ENCODE measurements at places on chromosomes 11 and 22.
A peak's percentile ranks its signal among the peaks of the same experiment; 100 is the strongest.

- no peak for DNase-seq
Observed at GRCh38 chr11:111759778-111760407, 6.3 kb downstream of the PPP2R1B start.

GRCh38 chr11:101840704-101841103 lies 74.1 kb upstream of the CEP126 start:
- no peak for DNase-seq

DNA sequence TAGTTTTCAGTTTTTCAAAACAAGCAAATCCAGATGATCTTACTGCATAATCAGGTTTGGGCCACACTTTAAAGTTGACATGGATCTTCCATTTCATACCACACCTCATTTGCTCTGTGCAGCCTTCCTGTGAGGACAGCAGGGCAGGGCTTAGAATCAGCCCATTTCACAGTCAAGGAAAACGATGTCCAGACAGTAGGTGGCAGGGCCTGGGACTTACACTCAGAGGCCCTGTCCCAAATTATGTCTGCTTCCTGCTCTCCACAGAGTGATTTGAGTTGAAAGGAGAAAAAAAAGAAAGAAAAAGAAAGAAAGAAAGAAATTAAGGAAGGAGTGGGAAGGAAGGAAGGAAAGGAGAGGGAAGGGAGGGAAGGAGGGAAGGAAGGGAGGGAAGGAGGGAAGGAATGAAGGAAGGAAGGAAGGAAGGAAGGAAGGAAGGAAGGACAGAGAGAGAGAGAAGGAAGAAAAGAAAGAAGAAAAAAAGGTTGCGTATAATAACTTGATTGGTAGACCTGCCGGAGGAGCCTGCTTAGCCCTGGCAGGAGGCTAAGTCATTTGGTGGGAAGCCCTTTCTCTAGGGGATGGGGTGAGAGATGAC lies 23.6 kb downstream of the TSKU start:
- no peak for DNase-seq

- no peak for DNase-seq
Observed at GRCh38 chr11:102416976-102417375, 35.6 kb downstream of the TMEM123 start.

DNA sequence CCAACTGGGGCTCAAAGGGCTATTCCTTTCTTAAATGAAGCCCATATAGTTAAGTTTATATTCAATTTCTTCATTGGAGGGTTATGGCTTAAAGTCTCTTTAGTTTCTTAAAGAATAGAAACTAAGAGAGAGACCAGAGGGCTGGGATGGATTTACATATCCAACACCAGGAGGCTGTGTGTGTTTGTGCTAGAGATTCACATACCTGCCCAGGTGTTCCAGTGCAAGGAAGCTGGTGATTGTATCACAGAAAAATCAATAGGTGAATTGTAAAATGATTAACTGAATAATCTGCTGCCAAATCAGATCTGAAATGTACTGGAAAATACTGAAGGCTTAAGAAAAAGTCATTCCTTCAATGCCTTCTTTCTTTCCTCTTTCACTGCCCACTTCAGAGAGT lies 148.2 kb upstream of the BDNF start:
- no peak for DNase-seq

DNA sequence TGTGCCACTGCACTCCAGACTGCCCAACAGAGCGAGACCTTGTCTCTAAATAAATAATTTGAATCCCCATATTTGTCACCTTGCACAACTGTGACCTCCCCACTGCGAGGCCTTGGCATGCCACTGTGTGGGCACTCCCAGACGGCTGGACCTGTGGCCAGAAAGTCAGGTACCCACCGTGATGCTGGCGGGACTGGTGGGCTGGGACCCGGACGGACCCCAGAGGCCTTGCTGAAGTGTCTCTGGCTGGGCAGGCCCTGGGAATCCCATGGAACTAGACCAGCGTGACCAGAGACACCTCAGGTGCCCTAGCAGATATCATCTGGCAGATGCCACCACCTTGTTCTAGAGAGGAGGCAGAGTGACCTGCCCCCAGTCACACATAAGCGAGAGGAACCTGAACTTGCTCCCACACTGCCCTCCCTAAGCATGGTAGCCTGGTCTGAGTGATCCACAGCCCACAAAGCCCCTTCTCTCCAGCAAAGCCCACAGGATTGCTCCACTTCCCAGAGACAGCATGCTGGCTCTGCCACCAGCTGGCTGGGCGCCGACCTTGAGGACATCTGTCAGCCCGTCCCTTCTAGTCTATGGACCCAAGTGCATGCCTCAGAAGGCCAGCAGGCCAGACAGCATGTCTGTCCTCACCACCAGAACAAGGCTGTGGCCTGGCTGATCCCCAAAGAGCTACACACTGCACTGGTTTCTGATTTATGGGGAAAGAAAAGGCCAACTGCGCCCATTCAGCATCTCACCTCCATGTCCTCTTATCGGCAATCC lies 9.5 kb downstream of the MACROD1 start:
- no peak for DNase-seq

GRCh38 chr11:65537620-65538231 lies 12.8 kb downstream of the SCYL1 start:
- no peak for DNase-seq

DNA sequence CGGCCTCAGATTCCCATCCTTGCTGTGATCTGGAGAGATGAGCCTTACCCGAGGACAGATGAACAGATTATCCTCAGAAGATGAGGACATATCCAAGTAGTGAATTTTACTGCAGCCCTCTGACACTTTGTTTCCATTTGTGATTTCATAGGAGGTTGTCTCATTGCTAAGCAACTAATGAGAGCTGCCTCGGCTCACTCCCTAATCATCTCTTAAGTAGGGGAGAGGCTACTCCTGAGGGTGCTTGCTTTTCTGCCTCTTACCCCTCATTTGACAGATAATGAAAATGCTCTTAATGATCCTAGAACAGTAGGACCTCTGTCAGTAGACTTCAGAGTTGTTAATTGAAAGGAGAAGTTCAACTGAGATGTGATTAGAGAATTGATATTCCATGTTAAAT lies 150.9 kb downstream of the TBC1D22A start:
- no peak for DNase-seq

GRCh38 chr11:1650918-1651262 lies 21.3 kb downstream of the KRTAP5-5 start:
- no peak for DNase-seq

GRCh38 chr11:77215106-77215505 lies 86.4 kb downstream of the GDPD4 start:
- DNase-seq, result no peak

DNA sequence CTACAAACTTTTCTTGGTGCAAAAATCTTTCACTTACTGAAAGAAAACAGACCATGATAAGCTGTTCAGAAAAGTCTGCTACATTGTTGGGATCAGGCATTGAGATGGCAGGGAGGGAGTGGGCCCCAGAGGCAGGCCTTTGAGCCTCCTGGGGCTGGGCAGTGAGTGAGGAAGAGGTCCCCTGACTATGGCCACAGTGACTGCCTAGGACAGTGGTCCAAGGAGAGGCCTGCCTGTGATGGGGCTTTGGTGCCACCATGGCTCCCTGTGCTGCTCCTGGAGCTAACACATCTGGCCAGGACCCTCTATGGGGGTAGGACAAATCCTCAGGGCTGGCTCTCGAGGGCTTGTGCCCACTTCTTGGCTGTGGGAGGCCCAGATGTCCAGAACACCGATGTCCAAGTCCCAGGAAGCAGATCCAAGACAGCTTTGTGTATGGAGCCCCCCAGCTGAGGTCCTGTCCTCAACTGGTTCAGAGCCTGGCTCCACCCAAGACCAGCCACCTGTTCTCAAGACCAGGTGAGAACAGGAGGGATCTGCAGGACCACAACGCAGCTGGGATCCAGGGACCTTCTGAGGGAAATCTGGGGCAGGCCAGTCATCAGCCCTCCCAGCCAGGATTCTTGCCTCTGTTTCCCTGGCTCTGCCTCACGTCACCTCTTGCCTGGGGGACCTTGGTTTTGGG lies 36.9 kb downstream of the PPM1F start:
- DNase-seq, result no peak

GRCh38 chr11:104704146-104704830 lies 194.0 kb downstream of the CASP12 start:
- DNase-seq, result no peak

DNA sequence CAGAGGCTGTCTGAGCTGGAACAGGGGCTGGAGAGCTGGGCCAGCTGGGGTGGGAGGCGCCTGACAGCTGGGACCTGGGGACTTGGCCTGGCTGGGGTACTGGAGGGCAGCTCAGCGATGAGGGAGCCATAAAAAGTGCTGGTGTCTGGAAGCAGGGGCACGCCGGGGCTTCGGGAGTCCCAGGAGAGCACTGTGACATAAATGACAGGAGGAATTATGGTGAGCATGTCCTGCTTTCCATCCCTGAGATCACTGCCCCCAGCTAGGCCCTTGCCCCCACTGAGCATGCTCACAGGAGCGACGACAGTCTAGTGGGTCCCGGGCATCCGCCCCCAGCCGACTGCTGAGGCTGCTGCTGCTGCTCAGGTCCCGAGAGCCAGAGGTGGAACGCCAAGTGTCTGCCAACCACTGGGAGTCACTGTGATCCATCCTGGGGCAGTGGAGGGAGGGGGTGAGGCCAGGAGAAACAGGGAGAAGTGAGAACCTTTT lies 6.2 kb downstream of the ROBO4 start:
- DNase-seq, result no peak

DNA sequence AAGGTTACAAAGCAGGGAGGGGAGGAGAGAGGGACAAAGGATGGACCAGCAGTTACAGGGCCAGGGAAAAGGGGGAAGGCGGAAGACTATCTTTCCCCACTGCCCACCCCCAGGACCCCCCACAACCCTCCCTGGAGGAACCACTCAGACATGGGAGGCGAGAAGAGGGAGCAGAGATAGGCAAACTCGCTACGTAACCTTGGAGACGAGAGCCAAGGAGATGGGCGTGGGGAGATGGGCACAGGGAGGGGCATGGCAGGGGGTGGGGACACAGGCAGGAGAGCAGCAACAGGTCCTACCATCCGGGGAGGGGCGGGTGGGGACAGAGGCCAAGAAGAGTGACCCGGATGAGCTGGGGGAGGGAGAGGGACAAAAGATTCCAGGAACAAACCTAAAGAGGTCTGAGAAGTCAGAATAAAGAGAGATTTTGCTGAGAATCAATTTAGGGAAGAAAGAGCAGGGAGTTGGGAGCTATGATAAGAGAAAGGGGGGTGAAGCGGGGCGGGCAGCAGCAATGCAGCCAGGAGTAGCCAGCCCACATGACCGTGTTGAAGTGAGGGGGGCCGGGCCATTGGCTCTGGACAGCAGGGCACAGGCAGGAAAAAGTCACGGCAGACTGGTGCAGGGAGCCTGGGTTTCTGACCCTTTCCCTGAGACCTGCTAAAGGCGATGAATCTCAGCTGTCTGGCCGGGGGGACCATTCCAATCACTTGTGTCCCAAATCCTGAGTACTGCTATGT lies 128.4 kb downstream of the BUD13 start:
- no peak for DNase-seq

GRCh38 chr11:37857726-37858125 lies 1259.7 kb upstream of the RAG2 start:
- DNase-seq, result no peak

GRCh38 chr11:117631336-117632140 lies 165.5 kb downstream of the DSCAML1 start:
- no peak for DNase-seq

DNA sequence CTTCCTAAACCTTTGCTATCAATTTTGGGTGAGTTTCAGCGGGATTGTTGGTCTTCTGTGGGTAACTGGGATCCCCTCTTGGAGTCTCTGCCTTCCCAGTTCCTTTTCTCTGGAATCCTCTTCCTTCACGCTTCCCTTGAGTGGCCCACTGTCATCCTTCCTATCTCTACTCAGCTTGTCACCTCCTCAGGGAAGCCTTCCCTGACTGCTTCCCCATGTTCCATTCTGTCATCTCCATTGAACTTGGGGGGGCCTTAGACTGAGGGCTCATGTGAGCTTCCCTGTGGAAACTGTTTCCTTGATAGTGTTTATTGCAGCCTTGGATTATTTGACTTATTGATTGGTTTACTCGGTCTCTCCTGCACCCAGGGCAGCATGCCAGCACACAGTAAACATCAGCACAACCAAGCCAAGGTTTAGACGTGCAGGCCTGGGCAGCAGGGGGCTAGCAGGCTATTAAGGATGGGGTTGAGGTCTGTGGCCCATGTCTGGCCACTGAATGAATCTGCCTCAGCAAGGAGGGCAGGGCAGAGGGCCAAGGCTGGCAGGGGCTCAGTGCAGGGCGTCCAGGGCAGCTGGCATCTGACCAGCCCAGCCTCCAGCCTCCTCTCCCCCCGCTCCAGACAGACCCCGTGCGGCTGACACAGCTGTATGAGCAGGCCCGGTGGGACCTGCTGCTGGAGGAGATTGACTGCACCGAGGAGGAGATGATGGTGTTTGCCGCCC lies 7.2 kb downstream of the TRPT1 start:
- DNase-seq, result no peak

GRCh38 chr11:68269414-68270081 lies 2.2 kb downstream of the C11orf24 start:
- no peak for DNase-seq

GRCh38 chr11:68297812-68298658 lies 14.4 kb upstream of the LRP5 start:
- DNase-seq, result peak; percentile 53

DNA sequence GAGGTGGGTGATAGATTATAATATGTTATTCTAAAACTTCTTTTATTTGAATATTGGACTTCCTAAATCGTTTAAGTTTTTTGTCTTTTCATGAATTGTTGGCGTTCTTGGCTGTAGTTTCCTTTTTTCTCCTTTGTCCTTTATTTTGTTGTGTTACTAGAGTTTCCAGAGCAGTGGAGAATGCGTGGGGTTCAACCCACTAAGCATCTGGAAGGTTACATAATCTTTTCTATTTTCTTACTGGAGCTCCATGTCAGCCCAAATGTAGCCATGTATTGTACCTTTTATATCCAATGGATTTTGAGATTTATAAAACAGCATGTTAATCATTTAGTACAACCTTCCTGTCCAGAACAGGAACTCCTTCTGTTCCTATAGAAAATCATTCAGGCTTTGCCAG lies 63.2 kb downstream of the PPP6R3 start:
- no peak for DNase-seq

GRCh38 chr11:45333001-45333971 lies 47.1 kb upstream of the SYT13 start:
- no peak for DNase-seq

- no peak for DNase-seq
Observed at GRCh38 chr22:25061134-25061533, 108.6 kb downstream of the KIAA1671 start.

DNA sequence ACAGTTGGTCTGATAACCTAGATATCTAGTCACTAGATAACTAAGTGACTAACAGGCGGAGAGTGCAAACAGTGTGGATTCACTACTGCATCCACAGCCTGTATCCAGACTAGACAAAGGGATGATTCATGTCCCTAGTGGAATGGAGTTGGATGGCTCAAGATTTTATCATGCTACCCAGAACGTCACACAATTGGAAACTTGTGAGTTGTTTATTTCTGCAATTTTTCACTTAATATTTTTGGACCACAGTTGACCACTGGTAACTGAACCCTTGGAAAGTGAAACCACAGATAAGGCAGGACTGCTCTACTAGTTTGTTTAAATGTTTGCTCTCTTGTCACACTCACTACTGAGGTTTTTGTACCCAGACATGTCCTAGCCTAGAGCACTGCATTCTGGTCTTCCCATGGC lies 76.0 kb downstream of the UBASH3B start:
- DNase-seq, result no peak

GRCh38 chr11:103541186-103541795 lies 432.1 kb downstream of the DYNC2H1 start:
- DNase-seq, result no peak

GRCh38 chr22:50304528-50305392 lies 2.7 kb downstream of the PLXNB2 start:
- no peak for DNase-seq

- no peak for DNase-seq
Observed at GRCh38 chr11:23453522-23453921, 593.2 kb upstream of the CCDC179 start.

GRCh38 chr22:23583153-23583552 lies 3.1 kb upstream of the IGLL1 start:
- no peak for DNase-seq

- peak; percentile 28 for DNase-seq
Observed at GRCh38 chr11:118295815-118296454, 8.6 kb upstream of the CD3E start.
